Aorta (tissue), 5 donors: ENCODE measurements at places on chromosomes 11 and 22.

GRCh38 chr11:79062814-79063762 is 377.7 kb downstream of the TENM4 start:
- no peak for DNase-seq

DNA sequence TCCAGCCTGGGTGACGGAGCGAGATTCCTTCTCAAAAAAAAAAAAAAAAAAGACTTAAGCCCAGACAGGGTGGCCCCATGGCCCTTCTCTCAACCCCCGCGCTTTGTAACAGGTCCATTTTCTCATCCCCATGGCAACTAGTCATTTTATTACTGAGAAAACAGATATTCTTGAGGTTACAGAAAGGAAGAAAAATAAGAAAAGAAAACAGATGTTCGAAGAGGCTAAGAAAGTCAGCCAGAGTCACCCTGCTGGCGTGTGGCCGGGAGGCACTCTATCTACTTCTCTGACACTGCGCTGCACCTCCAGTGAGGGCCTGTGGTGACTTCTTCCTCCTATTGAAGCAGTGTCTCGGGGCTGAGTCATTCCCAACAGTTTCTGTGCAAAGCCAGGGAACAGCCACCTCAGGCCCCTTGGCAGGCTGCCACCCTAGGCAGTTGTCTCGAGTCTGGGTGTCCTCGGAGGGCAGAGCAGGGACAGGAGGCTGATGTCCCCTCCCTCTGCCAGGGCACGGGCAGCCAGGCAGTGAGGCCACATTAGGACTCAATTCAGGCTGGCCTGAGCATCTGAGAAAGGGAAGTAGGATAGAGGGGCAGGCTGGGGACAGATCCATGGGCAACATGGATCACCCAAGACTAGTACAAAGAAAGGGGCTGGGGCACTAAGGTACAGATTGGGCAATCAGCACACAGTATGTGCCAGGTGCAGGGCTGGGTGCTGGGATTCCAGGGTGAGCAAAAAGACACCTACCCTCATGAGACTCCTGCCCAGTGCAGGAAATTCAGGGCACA is 16.4 kb upstream of the SYVN1 start:
- peak; percentile 95 for DNase-seq

- no peak for DNase-seq
These were observed 9.9 kb downstream of the PRSS23 start for GRCh38 chr11:86810288-86810687.

GRCh38 chr11:132898676-132899075 is 633.6 kb downstream of the OPCML start:
- DNase-seq = no peak

DNA sequence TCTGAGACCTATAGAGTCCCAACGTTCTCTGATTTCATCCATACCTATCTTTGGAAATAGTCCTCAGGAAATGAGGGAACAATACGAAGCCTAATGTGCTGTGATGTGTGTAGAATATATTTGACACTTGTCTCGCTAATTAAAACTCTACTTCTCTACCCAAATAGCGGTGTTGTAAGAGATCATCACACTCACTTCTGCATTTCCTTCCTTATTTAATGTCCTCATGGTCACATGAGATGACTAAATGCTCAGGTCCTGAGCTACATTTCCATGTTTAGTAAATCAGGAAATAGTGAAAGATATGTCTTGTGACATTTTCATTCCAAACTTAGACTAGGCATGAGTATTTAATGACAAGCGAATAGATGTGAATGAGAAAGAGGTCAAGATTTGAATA is 112.3 kb downstream of the MAML2 start:
- DNase-seq = no peak

DNA sequence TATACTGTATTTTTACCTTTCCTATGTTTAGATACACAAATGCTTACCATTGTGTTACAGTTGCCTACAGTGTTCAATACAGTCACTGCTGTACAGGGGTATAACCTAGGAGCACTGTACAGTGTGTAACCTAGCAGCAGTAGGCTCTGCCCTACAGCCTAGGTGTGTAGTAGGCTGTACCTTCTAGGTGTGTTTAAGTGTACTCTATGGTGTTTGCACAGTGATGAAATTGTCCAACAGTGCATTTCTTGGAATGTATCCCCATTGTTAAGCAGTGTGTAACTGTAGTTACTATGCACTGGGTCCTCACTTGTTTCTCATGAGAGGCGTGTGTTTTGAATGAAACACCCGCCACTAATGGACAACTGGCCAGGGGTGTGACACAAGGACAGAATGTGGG is 269.0 kb downstream of the OPCML start:
- DNase-seq = no peak

DNA sequence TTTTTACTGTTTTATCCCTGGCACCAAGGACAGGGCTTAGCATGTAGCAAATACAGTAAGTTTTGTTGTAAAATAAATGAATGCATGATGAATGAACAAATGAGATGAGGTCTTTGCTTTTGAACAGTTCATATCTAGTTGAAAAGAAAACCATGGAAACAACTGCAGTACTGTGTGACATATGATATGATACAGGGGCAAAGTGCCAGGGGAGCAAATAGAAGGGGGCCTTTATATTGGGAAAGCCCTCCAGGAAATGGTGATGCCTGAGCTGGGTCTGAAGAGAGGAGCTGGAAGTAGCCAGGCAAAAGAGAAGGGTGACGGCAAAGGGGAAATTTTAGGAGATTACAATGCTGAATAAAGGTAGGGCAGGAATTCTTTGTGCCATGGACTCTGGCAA is 63.8 kb upstream of the UCP3 start:
- no peak for DNase-seq

DNA sequence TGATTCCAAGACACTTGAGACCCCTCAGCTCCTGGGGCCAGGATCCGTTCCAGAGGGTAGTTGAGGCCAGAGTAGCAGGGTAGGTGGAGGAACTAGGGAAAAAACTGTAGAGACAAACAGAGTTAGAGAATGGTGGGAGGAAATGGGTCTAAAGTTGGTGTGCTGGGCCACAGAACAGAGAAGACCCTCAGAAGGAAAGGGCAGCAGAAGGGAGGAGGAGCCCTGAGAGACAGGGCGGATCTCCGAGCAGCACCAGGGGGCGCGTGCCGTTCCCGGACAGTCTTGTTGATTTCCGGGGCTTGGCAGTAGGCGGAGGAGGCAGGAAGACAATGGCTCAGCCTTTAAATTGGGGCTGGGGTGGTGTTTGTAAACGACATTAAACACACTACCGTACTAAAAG is 2.4 kb upstream of the CECR2 start:
- no peak for DNase-seq

- peak; percentile 76 for DNase-seq
These were observed 2.8 kb upstream of the BSX start for GRCh38 chr11:122984186-122985011.

GRCh38 chr22:36758792-36759271 is 17.1 kb downstream of the IFT27 start:
- DNase-seq = no peak

GRCh38 chr22:46578251-46578823 is 40.9 kb upstream of the CELSR1 start:
- DNase-seq = peak; percentile 47

DNA sequence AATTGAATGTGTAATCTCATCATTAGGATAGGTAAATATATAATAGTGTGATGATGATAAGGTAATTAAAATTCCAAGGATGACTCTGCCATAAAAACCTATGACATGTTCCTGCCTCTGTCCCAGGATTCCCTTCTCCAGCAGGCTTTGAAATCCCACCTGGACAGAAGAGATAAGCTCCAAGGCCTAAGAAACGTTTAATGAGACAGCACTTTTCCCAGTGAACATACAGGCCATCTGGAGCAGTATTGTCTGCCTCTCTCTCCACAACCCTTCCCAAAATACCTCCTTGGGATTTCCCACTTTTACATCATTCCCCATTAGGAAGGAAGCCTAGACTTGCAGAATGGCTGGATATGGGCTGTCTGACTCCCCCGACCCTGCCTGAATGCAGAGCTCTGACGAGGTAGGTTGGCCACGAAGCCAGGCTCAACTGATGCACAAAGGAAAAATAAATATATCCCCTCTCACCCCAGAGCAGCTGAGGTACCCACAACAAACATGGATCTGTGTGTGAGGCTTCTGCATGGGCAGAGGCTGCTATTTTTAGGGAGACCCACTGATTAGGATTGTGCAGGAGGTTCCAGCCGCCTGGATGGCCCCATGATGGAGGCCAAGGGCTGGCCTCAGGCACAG is 71.0 kb downstream of the TMPRSS5 start:
- no peak for DNase-seq

DNA sequence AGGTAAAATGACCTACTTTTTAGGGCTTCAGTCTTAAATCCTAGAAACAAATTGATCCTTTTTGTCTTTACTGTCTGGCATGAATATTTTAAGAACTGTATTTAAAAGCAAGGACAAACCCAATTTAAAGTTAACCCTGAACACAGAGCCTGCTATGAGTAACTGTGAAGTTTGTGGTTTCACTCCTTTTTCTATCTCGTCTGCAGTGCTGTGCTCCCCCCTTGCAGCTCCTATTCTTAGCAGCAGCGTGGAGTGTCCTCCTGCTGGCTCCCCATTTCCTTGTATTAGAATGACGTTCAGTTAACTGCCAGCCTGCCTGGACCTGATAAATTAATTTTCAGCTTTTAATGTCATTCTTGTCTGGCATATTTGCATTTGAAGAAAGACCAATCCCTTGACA is 40.0 kb upstream of the LRRC4C start:
- DNase-seq = no peak

DNA sequence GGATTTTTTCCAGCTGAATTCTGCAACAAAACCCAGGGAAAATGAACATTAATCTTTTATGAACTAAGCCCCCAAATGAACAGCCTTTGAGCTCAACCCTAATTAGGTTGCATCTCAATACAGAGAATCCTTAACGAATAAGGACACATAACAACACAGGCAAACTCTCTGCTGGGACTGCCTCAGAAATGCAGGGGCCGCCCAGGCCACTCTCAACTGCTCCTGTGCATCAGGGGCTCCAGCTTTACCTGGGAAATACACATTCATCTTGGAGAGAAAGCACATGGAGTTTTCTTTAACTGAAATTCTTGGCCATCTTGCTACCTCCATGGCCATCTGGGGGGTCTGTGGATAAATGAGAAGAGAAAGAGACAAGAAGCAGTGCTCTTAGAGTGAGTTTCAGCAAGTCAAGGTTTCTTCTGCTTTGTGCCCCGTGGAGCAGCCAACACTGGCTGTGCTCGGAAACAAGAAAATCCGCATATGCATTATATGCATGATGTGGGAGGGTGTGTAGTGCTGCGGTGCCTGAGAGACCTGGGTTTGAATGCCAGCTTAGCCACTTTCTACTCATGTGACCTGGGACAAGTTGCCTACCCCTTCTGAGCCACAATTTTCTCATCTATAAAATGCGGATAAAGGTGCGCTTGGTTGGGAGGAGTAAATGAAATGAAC is 81.9 kb upstream of the RCN1 start:
- DNase-seq = no peak

DNA sequence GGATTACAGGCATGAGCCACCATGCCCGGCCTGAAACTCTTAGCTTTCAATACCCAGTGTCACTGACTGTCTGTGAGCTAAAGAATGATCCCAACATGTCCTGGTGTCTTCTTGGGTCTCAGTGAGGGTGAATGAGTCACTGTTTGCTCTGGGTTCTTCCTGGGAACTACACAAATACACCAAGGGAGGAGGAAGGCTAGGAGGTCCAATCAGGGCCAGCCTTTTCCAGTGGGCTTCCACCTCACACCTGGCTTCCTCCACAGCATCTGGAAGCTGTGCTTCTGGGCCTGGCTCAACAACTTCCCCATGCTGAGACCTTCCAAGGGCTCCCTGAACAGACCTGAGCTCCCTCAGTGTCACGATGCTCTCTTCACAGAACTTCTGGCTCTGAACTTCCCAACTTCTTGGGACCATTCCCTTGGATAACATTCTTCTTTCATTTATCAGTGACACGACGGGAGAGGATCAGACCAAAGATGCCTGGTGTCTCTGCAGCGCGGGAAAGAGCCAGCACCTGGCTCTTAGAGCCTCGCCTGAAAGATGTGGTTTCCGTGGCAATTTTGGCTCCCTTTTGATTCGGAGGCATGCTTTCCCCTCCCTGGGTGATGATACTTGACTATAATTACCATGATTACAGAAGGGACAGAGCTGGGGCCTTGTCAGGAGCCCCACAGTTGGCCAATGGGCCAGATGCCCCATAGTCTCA is 22.3 kb upstream of the CHRM4 start:
- no peak for DNase-seq

- DNase-seq = no peak
These were observed 148.3 kb downstream of the CRYBB2 start for GRCh38 chr22:25367756-25368155.

DNA sequence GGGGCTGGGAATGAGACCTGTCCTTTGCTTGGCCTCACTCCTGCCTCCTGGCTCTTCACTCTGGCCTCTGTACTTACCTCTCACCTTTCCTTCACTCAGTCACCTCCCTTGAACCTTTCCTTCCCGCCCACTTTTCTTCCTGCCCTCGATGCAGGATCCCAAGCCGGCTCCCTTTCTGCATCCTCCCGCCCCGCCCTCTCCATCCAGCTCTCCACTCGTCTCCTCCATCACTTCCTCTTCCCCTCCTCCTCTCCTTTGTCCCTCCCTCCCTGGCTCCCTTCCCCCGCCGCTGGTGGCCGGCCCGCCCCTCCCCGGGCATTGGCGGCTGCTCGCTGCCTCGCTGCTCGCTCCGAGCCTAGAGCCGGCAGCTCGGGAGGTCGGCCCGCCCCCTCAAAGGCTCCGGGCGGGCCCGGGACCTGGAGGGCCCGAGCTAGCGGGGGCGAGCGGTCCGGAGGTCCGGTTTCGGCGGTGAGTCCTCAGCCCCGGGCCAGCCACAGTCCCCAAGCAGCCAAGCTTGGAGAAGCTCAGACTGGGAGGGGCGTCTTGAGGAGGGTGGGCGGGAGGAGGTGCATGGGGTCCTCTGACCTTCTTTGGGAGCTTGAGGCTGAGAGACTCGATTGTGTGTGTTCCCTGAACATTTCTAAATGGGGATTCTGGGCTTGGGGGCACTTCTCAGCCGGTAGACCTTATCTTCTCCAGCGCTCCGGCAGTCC is 13.8 kb downstream of the PHLDB1 start:
- DNase-seq = peak; percentile 97

DNA sequence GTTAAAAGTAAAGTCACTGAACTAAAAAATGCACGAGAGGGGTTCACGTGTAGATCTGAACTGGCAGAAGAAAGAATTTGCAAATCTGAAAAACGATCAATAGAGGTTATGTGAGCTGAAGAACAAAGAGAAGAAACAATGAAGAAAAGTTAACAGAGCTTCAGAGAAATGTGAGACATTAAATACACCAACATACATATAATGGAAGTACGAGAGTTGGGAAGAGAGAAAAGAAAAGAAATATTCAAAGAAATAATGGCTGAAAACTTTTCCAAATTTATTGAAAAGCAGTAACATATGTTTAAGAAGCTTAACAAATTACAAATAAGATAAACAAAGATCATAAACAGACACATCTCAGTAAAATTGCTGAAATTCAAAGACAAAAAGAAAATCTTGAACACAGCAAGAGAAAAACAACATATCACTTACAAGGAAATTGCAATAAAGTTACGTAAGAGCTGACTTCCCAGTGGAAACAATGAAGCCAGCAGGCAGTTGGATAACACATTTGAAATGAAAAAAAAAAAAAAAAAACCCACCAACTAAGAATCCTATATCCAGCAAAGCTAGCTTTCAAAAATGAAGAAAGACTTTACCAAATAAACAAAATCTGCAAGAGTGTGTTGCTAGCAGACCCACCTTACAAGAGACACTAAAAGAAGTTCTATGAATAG is 56.8 kb downstream of the EMSY start:
- DNase-seq = no peak

- no peak for DNase-seq
These were observed 476.4 kb downstream of the MIAT start for GRCh38 chr22:27133681-27134314.

GRCh38 chr22:26610072-26610958 is 7.5 kb downstream of the CRYBB1 start:
- peak; percentile 82 for DNase-seq

GRCh38 chr11:107666911-107667613 is 44.8 kb downstream of the SLN start:
- no peak for DNase-seq

- no peak for DNase-seq
These were observed 370.6 kb upstream of the CADM1 start for GRCh38 chr11:115874843-115875242.
